CD4-positive, alpha-beta T cell treated with Interleukin-2 at 100 ng/mL for 4 hours (primary cell): ENCODE measurements at places on chromosomes 16 and 17.

DNA sequence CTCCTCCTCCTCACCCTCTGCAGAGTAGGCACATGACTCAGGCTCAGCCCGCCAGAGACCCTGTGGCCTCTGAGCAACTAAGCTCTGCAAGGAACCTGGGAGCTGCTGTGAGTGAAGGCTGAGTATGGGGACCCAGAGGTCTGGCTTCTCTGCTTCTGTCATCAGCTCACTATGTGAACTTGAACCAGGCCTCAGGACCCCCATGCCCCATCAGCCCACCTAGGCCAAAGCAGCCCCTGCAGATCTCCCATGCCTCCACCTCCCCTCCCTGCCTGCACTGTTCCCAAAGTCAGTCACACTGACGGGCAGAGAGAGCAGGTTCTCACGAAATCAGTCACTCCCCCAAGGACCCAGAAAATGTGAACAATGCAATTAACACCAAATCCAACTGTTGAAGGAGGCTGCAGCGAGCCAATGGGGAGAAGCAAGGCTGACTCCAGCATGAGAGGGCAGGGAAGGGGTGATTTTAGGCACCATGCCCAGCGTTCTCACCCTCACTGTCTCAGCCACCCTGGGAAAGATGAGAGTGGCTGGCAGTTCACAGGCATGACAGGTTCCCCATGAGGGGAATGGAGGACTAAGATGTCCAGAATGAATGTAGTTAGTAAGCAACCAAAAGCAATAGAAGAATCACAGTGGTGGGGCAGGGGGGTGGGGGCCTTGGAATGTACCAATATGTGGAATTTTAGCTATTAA is 60.6 kb downstream of the BEAN1 start:
- DNase-seq = no peak

- DNase-seq = no peak
Observed at GRCh38 chr17:13352747-13353415, 248.8 kb downstream of the HS3ST3A1 start.

DNA sequence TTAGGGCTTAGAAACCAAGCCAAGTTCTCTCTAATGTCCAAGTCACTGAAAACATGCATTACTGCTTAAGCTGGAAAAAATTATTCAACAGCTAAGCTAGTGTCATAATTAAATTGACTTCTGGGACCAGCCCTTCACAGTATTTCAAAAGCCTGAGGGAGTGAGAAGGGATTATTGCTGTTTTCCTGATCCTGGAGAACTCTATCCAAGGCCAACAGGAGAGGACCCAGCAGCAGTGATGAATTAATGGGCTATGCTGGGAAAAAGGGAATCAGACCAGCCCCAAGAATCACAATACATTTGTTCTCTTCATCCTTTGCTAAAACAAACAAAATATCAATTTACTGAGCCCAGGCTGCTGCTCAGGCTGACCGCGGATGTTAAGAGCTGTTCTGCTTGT is 34.5 kb upstream of the CLEC3A start:
- no peak for DNase-seq

- no peak for DNase-seq
Observed at GRCh38 chr16:82684256-82684655, 57.5 kb downstream of the CDH13 start.

- DNase-seq = no peak
Observed at GRCh38 chr17:57823469-57824401, 26.1 kb downstream of the MRPS23 start.

DNA sequence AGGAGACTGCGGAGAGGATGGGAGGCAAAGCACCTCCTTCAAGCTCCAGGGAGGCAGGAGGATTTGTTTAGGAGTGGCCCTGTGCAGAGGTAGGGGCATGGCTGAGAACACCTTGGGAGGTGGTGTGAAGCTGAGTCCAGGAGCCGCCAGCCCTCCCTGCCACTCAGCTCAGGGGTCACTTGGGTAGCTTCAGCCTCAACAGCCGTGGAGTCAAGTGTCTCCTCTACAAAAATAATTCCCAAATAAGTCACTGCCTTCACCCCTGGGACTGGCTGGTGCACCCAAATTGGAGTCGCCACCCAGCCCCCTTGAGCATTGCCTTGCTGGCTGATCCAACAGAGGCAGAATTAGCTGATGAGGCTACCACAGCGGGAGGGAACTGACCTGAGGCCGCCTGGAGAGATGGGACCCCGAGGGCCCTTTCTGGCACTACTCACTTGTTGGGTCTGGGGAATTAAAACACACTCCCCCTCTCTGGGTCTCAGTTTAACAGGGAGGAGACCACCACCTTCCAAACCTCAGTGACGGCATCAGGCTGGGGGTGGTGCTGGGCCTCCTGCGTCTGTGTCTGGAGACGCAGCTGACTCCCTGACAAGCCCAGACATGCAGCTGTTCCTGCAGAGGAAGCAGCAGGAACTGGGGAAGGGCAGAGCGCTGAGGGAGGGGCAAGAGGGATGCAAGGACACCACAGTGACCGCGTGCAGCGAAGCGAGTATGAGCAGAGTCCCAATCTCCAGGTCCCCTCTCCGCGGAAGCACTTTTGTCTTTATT is 87.9 kb upstream of the TOB1 start:
- DNase-seq = no peak

- DNase-seq = no peak
Observed at GRCh38 chr16:7423434-7424044, 90.9 kb downstream of the RBFOX1 start.

GRCh38 chr16:5516115-5516514 is 418.5 kb upstream of the EEF2KMT start:
- no peak for DNase-seq

DNA sequence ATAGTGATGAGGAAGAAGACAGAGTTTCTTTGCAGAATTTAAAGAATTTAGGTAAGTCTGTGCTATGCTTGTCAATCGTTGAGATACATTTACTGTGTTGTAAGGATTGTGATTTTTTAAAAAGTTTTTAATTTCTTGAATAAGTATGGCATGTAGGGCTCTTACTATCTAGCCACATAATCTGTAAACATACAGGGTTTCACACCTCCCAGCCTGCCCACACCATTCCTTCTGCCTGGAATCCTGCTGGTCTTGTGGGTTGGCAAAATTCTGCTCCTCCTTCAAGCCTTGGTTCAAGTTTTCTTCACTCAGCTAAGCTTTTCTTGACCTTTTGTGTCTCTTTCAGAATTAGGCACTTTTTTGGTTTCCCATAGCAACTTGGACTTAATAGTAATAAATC is 7.5 kb downstream of the ZNHIT3 start:
- no peak for DNase-seq

DNA sequence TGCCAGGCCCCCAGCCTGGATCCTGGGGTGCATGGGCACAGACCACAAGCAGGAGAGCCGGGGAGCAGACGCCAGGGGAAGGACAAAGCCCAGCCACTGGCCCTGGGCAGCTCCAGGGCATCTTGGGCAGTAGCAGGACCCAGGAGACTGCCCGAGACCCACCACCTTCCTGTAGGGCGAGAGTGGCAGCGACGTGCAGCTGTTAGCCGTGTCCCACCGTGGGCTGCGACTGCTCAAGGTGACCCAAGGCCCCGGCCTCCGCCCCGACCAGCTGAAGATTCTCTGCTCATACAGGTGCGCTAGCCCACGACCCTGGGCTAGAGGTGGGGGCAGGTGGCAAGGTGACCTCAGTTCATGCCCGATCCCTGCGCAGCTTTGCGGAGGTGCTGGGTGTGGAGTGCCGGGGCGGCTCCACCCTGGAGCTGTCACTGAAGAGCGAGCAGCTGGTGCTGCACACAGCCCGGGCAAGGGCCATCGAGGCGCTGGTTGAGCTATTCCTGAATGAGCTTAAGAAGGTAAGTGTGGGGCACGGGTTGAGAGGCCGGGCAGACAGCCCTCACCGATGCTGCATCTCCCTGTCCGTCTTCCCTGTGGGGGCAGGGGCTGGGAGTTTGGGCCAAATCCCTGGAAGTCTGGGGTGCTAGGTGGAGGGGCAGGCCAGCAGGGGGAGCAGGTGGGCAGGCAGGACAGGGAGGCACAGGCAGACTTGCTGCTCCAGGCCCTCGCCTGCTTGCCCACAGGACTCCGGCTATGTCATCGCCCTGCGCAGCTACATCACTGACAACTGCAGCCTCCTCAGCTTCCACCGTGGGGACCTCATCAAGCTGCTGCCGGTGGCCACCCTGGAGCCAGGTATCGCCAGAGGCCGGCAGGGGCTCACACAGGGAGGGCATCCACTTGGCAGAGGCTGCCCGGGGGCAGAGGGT is 13.5 kb upstream of the SMIM5 start:
- DNase-seq = no peak

DNA sequence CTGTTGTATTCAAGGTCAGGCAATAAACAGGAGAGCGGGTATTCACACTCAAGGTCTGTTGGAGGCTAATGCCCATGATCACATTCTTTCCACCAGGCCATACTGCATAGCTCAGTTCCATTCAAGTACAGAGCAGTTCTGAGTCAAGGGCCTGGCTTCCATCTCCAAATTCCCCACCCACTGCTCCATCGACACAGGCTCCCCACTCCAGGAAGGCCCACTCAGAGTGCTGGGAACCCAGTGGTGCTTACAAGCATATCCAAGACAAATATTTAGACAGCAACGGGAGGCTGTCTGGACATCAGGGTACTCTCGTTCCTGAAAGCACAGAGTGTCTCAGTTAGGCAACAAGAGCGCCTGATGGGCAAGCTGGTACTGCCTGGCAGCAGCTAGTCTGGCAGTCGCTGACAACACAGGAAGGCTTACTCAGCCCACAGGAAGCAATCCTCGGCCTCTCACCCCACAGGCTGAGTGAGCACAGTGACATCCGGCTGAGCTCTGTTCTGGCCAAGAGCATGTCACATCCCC is 40.9 kb downstream of the RFFL start:
- peak; percentile 84 for DNase-seq

DNA sequence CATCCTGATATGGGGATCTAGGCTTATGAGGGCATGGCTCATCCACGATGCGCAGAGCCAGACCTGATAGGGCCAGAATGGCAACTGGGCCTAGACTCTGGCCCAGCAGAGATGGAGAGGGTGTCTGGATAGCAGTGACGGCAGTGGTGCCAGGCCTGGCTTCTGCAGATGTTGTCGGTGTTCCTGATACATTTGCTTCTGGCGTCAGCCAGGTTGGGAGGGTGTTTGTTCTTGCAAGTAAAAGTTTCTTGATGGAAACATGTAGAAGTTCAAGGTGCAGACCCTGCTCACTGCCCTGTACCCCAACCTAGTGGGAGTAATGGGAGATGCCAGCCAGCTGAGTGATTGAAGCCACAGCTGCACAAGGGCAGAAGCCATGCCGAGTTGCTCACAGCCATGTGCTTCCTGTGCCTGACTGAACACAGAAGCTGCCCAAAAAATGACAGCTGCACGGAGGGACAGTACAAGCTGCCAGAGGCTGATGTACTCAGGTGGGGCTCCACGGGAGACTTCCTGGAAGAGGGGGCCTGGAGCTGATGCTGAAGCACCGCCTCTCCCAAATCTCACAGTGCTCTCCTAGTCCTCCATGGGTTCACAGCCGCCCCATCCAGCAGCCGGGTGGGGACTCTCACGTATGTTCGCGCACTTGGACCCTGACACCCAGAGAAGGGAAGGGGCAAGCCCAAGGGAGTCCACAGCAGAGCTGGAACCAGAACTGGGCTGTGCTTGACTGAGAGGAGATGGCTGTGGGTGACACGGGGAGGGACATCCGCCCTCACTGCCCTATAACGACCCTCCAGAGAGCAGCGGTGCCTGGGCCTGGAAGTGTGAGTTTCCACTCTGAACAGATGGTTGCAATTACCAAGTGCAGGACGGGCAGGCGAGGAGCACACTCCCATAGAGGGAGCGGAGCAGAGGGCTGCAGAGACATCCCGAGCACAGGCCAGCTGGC is 78.7 kb downstream of the N4BP1 start:
- no peak for DNase-seq

GRCh38 chr17:59149051-59149450 is 5.9 kb downstream of the SKA2 start:
- DNase-seq = no peak

DNA sequence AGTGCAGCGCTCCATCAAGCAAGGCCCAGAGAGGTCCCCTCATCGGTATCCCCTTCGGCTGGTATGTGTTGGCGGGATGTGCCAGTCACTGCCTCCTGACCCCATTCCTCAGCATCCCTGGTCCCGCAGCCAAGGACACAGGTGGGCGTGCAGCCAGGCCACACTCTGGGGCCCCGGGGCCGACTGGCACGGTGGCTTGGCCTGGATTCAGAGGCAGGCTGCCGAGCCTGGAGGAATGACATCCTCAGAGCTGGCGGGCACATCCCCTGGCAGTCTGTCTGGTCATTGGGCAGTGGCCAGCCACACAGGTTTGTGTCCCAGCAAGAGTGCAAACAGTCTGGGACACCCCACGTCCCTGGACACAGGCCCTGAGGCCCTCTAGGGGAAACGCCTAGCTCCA is 111.1 kb downstream of the SDK2 start:
- DNase-seq = no peak

GRCh38 chr17:68498479-68499326 is 13.5 kb upstream of the PRKAR1A start:
- DNase-seq = no peak

DNA sequence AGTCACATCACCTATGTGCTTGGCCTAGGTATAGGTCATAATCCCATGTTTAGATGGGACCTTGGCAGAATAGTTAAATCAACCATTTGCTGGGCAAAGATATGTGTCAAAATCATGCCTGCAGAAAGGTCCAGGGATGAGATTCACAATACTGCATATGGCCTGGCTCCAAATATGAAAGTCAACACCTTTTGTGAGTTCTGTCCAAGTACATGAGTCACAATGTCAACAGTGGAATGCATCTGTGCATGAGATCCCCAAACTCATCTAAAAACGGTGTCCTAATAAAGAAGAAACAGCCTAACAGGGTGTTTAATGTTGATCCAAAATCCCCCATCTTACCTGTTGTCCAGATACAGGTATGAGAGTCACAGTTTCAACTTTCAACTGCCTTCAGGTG is 1847.5 kb downstream of the TP53TG3F start:
- no peak for DNase-seq

DNA sequence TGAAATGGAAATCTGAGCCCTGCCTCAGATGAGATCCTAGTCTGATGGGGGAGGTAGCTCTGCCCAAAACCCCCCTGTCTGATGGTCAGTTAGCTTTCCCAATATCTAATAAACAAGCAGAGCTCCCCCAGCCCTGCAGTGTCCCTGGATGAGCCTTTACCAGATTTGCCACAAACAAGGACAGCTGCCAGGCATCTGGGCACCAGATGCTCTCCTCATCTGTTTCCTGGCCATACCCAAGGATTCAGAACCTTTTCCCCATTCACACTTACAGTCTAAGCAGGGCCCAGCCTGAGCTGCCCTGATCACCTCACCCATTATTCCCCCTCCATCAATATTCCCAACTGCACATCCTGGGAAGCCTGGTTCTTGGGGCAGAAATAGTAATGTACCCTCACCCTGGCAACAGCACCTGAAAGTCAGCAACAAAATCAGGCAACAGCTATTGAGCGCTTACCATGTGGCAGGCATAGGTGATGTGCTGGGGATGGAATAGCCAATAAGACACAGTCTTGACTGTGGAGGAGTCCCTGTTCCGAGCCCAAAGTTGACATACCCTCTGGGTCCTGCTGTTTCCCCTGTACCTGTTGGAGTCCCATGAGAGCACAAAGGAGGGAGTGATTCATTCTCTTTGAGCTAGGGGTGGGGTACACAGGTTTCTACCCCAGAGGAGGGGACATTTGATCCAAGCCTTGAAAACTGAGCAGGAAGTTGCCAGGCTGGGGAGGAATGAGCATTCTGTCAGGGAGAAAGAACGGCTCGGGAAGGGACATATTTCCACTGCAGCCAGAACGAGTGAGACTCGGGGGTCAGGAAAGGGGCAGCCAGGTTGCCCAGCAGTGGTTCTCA is 147.4 kb downstream of the TMEM132E start:
- DNase-seq = no peak
